ENCODE measurements at places on chromosomes 16 and 17.
A peak's percentile ranks its signal among the peaks of the same experiment; 100 is the strongest.

GRCh38 chr16:75351183-75351582, 82.1 kb downstream of the CFDP1 start:
- no peak for DNase-seq

- peak; percentile 97 for DNase-seq
Observed at GRCh38 chr16:67326472-67327309, at the start of the genes KCTD19 and LRRC36. Gene KCTD19 (minus strand): TSS chr16:67326741. CDS start chr16:67326707, 34 bp downstream. Gene LRRC36 (plus strand): TSS chr16:67326815. CDS start chr16:67326863, 48 bp downstream.

- no peak for DNase-seq
Observed at GRCh38 chr17:81470270-81470943, 42.2 kb downstream of the ACTG1 start.

GRCh38 chr17:12631076-12631475, 34.6 kb upstream of the MYOCD start:
- DNase-seq: no peak

DNA sequence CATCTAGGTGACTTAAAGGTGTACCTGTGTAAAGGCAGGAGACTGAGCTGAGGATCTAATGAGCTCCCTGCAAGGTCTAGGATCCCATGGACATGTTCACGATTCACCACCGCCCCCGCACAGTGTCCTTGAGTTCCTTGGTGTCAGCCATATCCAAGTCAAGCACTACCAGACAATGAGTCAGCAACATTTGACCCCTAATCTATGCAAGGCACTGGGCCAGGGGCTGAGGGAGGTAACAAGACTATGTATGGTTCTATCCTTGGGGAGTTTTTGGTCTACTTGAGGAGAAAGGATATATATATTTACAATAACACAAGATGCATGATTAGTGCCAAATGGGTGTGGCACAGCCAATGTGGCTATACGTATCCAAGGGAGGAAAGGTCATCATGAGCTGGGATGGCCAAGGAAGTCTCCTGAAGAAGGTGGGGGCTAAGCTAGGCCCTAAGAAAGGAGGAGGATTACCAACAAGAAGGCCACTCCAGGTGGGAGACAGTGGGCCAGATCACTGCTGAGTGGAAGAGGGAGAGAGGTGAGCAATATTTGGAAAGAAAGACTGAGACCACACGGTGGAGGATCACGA, 35.0 kb downstream of the ITGB3 start:
- DNase-seq: no peak

- no peak for DNase-seq
Observed at GRCh38 chr17:57420734-57421717, 164.7 kb downstream of the MSI2 start.

- DNase-seq: no peak
Observed at GRCh38 chr16:16162591-16162990, 60.7 kb downstream of the ABCC6 start.

DNA sequence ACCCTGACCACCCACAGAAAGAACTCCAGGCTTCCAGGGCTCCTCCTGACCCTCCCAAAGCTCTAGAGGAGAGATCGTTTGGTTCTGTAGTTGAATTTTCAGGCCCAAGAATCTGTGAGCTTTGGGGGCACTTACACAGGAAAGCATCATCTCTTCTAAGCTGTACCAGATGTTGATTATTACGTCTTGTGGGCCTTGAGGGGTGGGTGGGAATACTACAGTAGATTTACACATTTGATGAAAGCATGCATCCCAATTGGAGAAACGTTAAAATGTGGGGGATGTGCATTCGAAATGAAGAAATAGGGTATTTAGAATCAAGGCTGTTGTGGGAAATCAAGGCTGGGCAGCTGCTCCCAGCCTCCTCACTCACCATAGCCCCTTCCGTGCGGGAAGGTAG, 61.9 kb downstream of the MGAT5B start:
- no peak for DNase-seq

GRCh38 chr17:82598256-82599119, 49.8 kb downstream of the WDR45B start:
- no peak for DNase-seq

GRCh38 chr17:42283241-42284023, 4.9 kb upstream of the STAT5A start:
- DNase-seq: no peak

DNA sequence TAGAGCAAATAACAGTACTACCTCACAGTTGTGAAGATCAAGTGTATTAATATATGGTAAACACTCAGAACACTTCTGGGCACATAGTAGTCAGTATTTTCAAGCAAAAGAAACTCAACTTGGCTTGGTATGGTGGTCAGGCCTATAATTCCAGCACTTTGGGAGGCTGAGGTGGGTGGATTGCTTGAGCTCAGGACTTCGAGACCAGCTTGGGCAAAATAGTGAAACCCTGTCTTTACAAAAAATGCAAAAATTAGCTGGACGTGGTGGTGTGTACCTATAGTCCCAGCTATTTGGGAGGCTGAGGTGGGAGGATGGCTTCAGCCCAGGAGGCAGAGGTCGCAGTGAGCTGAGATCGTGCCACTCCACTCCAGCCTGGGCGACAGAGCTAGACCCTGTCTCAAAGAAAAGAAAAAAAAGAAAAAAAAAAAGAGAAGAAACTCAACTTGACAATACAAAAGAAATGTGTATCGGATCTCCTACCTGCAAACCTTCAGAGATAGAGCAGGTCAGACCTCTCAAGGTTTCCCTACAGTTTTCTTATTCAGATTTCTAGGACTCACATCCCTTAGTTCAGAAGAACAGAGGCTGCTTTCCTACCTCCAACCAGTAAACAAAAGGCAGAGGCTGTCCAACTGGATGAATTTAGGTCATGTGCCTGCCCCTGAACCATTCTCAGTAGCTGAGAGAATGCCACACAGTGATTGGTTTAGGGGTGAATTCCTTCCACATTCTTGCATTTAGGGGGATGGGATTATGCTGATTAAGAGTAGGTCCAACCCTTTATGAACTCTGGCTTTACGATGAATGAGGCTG, 1.7 kb upstream of the KPNA2 start:
- no peak for DNase-seq

- DNase-seq: no peak
Observed at GRCh38 chr17:64994281-64994680, 62.3 kb downstream of the GNA13 start.

GRCh38 chr17:20982589-20983358, 60.0 kb downstream of the USP22 start:
- DNase-seq: no peak

DNA sequence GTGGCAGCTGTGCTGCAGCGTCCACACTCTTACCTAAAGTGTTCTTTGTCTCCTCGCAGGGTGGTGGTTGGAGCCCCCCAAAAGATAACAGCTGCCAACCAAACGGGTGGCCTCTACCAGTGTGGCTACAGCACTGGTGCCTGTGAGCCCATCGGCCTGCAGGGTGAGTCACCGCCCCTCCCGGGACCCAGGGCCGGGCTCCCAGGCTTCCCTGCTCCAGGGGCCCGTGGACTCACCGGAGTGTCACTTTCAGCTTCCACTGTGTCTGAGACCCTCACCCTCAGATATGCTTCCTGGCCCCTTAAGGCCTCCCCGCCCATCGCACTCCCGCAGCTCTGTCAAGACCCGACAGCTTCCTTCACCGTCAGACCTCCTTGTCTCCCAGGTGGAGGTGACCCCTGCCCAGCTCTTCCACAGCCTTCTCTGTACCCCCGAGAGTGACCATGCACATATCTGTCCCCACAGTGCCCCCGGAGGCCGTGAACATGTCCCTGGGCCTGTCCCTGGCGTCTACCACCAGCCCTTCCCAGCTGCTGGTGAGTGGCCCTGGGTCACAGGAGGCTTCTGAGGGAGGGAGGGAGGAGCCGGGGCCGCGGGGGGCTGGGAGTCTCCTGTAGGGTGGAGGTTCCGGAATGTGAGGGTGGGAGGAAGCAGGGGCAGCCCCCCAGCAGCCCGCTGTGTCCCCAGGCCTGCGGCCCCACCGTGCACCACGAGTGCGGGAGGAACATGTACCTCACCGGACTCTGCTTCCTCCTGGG, 1.8 kb downstream of the ITGAX start:
- no peak for DNase-seq

GRCh38 chr16:65414284-65414984, 292.6 kb upstream of the CDH11 start:
- DNase-seq: no peak

- DNase-seq: no peak
Observed at GRCh38 chr17:66423056-66423955, 120.9 kb downstream of the PRKCA start.

Measured in Calu3 (cell line).